ENCODE measurements at places on chromosomes 1 and 21.

- no peak for DNase-seq
These were observed 14.8 kb downstream of the MGST3 start for GRCh38 chr1:165645654-165646366.

- no peak for DNase-seq
These were observed 60.0 kb downstream of the INTS7 start for GRCh38 chr1:211975152-211975941.

DNA sequence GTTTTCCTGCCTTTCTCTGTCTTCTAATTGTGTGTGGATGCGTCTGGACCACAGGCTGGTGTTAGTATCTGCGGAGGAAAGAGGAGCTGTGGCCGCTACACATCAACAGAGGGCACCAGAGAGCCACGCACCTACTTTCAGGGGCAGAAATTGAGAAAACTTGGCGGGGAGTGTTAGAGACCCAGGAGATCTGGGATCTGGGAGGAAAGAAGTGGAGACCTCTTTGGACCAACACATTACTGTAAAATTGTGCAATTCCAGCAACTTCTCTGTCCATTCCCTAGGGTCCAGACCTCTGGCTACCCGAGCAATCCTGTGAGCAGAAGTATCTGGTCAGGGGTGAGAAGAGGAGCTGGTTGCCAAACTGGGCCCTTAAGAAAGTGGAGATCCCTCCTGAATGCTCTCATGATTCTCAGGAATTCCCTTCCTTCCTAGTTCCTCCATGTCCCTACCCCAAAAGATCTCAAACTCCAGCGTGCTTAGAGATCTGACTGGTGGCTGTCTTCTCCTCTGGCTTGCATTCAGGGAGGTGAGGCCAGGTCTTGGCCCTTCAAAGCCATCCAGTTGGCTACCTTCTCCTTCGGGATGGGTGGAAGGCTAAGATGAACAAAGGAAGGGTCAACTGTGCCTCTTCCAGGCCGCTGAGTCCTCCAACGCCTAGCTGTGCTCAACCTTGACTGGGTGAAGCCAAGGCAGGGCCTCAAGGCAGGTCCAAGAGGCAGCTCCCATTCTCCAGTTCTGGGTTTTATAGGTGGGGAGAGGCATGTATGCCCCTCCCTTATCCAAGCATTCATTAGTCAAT is 1.2 kb upstream of the KIRREL1 start:
- peak; percentile 76 for DNase-seq

GRCh38 chr1:185578293-185578692 is 155.9 kb upstream of the HMCN1 start:
- DNase-seq, result no peak

DNA sequence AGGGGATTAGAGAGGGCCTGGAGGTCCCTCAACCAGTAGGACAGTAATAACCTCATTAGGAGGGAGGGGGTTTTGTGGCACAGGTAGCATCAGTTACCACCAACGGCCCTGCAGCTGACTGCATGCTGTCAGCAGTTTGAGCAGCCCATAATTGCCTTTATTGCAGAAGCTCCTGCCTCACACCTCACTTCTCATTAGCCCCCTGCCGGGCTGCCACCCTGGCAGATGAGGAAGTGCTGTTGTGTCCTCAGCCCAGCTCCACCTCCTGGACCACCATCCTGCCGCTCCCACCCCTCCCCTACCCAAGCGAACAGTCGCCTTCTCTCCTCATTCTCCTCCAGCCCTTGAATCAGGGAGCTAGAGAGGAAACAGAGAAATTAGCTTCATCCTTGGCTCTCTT is 237.4 kb downstream of the LMX1A start:
- no peak for DNase-seq

GRCh38 chr1:108080448-108080847 is 115.5 kb upstream of the VAV3 start:
- no peak for DNase-seq

DNA sequence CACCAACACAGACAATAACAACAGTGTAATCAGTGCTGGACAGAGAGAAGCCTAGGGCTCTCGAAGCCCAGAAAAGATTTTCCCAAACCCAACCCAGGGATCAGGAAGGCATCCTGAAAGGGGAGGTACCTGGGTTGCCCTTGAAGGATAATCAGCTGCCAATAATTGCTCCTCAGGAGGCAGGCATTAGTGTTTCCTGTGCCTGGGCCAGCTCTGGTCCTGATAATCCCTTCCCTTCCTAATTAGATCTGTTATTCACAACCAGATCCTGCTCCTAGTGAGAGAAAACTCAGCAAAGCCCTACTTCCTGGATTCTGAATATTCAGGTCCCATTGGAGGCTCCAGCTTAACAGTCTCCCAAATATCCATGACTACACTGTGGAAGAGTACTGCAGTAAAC is 117.4 kb downstream of the DMRTA2 start:
- DNase-seq, result no peak

GRCh38 chr1:216114180-216114579 is 309.1 kb downstream of the USH2A start:
- DNase-seq, result no peak

DNA sequence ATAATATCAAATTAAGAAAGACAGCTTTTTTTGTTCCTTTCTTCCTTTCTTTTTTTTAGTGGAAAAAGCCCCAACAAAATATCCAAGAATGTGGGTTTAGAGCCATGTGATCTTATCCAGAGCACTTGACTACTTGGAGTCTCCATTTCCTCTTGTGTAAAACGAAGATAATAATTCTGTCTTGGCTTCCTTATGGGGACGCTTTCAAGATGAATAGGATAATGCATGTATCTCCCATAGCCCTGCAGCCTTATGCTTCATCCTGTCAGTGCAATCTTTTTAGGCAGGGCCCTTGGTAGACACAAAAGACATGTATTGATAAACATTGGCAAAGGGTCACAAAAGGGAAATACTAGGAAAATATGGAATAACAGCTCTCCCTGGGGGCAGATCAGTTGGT is 34.8 kb downstream of the ZBTB18 start:
- DNase-seq, result no peak

DNA sequence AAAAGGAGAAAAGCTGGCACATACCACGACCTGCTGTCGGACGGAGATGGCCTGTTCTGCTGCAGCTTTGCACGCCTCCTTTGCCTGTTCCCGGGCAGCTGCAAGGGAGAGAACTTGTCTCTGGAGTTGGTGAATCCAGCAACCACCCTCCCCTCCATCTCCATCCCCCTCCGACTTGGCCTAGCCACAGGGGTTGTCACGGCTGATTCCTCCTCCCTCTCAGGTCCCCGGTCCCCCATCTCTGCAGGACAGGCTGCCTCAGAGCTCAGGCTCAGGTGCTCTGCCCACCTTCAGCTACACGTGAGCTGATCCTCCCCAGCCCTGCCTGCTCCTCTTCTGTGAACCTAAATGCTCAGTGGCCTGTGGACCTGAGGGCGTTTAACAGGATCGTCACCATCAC is 11.1 kb upstream of the SRM start:
- DNase-seq, result no peak

GRCh38 chr1:93171549-93172034 is 8.6 kb downstream of the TMED5 start:
- DNase-seq, result no peak

- DNase-seq, result no peak
These were observed 24.4 kb upstream of the AGBL4 start for GRCh38 chr1:50047916-50048694.

DNA sequence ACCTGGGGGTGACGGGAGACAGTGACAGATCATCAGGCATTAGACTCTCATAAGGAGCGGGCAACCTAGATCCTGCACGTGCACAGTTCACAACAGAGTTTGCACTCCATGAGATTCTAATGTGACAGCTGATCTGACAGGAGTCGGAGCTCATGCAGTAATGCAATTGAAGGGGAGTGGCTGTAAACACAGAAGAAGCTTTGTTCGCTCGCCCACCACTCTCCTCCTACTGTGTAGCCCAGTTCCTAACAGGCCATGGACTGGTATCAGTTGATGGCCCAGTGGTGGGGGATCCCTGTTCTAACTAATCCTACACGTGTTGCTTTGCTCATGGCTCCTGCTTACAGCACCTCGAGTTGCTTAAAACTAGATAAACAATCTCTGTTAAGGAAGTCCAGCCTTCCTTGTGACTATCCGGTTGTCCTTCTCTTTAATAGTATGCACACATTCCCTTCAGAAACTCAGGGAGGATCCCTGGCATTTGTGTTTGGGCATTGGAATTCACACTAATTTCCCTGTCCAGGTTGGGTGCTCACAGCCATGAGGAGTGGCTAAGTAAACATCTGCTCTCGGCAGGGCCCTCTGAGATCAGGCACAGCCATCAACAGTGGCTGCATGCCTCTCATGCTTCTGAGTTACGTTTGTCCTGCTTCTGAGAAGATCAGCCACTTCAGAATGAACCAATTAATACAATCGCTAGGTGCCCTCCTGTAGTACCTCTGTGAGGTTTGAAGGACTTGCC is 21.1 kb upstream of the F3 start:
- no peak for DNase-seq

- DNase-seq, result no peak
These were observed 79.3 kb upstream of the LYST start for GRCh38 chr1:235945775-235946570.

GRCh38 chr1:113027007-113027406 is 46.0 kb upstream of the LRIG2 start:
- no peak for DNase-seq

- DNase-seq, result no peak
These were observed 18.8 kb downstream of the ATF6 start for GRCh38 chr1:161784968-161785367.

- no peak for DNase-seq
These were observed 16.3 kb downstream of the VPS45 start for GRCh38 chr1:150083907-150084306.

GRCh38 chr1:13813398-13814012 is 113.5 kb downstream of the PRDM2 start:
- DNase-seq, result no peak

DNA sequence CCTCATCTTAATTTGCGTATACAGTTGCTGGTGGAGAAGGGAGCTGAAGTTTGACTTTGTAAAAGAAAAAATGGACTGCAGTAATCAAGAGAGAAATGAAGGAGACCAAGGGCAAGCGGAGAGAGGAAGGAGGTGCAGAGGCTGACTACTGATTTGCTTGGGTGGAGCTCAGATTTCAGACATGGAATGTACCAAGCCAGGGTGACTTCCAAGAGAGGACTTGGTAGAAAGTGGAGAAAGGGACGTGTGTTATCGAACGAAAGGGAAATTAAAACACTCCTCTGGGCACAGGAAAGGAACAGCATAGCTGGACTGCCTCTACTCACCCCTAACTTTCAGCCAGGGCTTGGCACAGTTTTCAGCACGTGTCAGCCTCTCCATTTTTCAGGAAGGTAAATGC is 15.1 kb upstream of the HEATR1 start:
- DNase-seq, result no peak

- no peak for DNase-seq
These were observed 873 bp upstream of the PI4KB start for GRCh38 chr1:151327903-151328674.

- peak; percentile 86 for DNase-seq
These were observed 26.1 kb downstream of the RCAN3 start for GRCh38 chr1:24528744-24529143.

DNA sequence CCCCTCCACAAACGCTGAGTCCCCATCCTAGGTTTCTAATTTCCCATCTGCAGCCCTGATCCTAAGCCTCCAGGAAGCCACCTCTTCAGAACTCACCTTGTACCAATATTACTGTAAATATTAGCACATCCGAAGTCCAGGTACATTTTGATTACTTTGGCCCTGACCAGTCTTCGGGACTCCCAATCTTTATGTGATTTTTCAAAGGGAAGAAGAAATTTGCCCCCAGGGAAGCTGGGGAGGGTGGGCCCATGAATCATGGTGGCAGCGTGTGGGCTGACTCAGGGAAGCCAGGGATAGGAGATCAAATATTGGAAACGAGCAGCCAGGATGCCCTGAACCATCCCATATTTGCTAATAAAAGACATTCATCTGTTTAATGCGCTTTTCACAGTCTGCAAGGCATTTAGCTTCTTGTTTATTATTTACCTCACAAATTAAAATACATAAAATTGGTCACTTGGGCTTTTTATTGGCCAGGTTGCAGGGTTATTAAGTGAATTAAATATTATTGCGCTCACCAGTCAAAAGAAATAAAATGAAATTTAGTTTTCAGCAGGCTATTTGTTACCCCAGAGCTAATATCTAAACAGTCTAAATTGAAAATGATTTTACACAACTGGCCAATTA is 46.6 kb downstream of the KIAA0040 start:
- no peak for DNase-seq

DNA sequence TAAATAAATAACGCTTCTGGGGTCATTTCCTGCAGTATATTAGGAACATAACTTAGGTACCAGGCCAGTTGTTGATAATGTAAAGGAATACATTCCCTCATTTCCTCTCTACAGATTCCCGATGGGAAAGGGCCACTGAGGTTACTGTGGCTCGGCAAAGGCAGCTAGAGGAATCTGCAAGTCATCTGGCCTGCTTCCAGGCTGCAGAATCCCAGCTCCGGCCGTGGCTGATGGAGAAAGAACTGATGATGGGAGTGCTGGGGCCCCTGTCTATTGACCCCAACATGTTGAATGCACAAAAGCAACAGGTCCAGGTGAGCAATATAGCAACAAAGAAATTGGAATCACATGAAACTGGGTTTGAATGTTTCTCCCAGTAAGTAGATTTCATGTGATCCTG is 109.6 kb upstream of the BMP8A start:
- DNase-seq, result no peak

- DNase-seq, result no peak
These were observed 989.0 kb downstream of the PLA2G4A start for GRCh38 chr1:187817782-187818181.

GRCh38 chr1:56336982-56337381 is 242.4 kb downstream of the PLPP3 start:
- no peak for DNase-seq

GRCh38 chr21:31753949-31754707 is 22.2 kb upstream of the SCAF4 start:
- no peak for DNase-seq

DNA sequence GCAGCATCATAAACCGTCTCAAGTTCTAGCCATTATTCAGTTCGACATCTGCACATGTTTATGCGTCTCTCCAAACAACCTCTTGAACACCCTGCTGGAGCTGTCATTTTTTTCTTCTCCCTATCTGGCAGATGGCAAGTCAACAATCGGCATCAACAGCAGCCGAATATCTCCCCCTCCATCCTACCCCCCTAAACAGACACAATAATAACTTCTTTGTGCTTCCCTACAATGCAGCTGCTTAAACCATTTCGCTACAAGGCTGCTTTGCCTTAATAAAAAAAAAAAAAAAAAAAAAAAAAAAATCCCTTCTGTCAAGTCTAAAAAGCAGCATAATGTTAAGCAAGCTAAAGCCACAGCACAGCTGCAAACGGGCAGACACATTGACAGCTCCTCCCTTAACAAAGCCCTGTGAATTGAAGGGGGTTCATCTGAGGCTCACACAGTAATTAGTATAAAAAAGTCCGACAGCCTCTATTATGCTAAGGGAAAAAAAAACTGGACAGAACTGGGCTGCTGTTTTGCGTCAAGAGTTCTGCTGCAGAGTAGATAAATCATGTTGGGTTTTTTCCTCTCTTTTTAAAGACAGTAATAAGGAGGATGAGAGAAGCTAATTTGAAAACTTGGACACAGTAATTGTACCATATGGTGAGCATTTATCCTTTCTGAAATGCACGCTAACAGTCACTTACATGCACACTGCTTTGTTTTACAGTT is 136.4 kb downstream of the AKT3 start:
- DNase-seq, result peak; percentile 97

GRCh38 chr1:209845408-209845725 is 17.6 kb downstream of the UTP25 start:
- DNase-seq, result peak; percentile 98
